ENCODE measurements at places on chromosomes 2 and 18.

DNA sequence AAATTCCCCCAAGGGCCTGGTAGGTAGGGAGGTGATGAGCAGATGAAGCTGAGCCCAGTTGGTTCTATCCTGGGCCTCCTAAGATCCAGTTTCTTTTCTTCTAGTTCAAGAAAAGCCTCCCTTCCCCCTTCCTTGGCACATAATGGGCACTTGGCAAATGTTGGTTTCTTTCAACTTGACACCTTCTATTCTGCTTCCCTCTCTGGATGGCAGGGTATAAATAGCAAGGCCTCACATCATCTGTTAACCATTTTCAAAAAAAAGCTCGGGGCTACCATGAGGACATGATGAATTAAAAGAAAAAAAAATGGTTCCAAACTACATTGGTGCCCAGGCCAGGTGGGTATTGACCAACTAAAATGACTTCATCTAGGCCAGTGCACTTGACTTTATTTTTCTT, 29.9 kb downstream of the CTAGE1 start:
- DNase-seq, result no peak

- no peak for DNase-seq
Measured at GRCh38 chr2:1134629-1135028, 184.0 kb downstream of the SNTG2 start.

- no peak for DNase-seq
Measured at GRCh38 chr2:234953116-234954031, 1.6 kb downstream of the SH3BP4 start.

GRCh38 chr2:238912228-238912915, 64.5 kb downstream of the TWIST2 start:
- DNase-seq, result no peak

- no peak for DNase-seq
Measured at GRCh38 chr2:20299113-20299512, 51.5 kb downstream of the PUM2 start.

DNA sequence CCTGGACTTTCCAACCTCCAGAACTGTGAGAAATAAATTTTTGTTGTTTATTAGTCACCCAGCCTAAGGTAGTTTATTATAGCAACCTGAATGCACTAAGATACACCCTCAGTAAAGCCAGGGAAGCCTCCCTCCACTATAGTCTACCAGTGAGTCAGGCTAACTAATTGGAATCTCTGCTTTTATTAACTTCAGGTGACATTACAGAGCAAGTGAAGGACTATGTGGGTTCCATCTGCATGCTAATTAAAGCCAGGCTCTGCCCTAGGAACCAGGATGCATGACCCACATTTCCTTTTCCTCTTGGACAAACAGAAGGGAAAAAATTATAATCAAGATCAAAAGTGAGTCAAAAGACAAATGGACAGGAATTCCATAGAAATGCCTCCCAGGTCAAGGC, 56.1 kb downstream of the ZC3H8 start:
- DNase-seq, result no peak

- DNase-seq, result no peak
Measured at GRCh38 chr2:242065426-242065825, 195.9 kb downstream of the RTP5 start.

- DNase-seq, result no peak
Measured at GRCh38 chr2:231769170-231770136, 11.6 kb downstream of the PDE6D start.

Measured in CD4-positive, alpha-beta T cell treated with Interleukin-10 for 1 hour (primary cell).